ENCODE measurements at places on chromosomes 6 and 20.

DNA sequence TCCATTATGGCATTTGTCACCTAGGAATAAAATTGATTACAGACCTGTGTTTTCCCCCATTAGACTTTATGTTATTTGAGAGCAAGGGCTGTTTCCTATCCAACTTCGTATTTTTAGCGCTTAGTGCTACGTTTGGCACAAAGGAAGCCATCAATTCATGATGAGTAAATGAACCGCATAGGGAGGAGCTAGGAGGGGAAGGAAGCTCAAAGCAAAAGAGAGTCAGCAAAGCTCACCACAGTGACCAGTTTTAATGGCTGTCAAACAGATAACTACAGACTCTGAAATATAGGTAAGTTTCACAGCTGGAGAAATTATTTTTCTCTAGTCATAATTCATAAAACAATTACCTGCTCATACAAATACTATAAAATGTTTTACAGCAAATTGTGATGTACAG lies 6.9 kb upstream of the SAMD3 start:
- no peak for DNase-seq

GRCh38 chr20:16353417-16353781 lies 219.8 kb downstream of the KIF16B start:
- no peak for DNase-seq

DNA sequence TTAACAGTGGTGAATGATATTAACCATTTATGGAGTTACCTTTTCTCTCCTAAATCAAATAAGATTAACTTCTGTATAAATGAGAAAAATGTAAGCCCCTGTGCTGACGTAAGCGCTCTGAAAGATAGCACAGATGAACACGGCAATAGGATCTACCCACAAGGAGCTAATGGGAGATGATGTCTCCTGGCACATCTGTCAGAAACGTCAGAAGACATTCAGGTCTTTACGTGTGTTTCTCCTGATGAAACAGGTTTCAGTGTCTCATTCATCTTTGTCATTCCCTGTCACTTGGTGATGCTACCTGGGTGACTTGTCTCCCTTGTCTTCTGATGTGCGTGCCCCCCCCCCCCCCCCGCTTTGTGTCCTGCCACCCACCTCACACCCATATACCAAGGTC lies 189.7 kb downstream of the DTNBP1 start:
- DNase-seq, result no peak

DNA sequence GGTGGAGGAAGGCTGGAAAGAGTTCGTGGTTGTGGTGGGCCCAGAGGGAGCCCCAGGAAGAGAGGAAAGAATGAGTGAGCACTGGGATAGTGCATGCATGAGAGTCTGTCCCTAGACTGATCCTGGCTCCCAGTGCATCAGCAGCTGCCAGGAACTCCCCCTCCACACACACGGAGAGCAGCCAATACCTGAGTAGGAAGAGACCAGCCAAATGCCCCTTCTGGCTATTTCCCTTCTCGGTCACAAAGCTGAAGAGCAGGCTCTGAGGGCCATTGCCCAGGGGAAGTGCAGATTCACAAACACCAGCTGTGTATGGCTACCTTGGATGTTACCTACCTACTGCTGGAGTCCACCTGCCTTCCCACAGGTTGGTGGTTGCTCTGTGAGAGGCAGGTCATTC lies 45.1 kb downstream of the GABRR2 start:
- no peak for DNase-seq

DNA sequence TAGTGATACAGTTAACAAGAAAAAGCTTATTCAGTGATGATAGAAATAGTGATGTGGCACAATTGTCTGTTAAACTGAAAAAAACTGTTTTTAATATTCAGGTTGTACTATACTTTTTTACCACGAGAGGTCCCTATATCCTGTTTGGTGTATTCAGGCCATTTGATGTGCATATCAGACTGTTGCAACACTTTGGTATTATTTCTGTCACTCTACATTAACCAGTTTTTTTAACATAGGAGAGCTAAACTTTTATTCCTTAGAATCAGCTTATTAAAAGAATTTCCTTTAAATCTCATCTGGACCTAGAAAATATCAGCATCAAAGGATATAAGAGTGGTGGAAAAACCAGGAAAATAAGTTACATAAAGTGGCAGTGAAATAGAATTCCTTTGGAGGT lies 36.8 kb downstream of the TSPYL4 start:
- peak; percentile 81 for DNase-seq

- no peak for DNase-seq
Measured at GRCh38 chr6:32517654-32518445, 12.2 kb downstream of the HLA-DRB5 start.

DNA sequence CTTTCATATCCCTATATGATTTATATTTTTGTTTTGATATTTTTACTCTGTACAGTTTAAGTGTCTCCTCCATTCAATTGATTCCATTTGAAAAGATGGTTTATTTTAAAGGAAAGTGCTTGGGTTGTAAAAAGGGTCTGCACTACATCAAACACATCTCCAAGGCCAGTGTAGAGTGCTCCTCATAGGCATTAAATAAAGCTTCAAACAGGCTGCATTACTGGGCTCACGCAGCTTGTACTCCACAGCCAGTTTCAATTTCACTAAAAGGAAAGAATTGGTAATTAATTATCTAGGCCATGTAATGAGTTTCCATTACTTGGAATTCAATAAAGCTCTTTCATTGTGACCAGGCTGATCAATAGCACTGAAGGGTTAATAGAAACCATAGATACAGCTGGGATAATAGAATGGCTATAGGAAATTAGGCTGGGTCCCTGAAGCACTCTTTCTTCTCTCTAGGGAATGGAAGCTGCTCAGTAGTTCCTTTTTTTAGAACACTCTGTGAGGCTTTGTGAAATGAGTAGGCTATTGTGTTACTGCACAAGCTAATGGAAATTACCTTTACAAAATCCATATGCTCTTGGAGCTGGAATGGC lies 442.2 kb downstream of the RNF144B start:
- DNase-seq, result no peak

- peak; percentile 65 for DNase-seq
Measured at GRCh38 chr6:43798688-43799444, 28.9 kb downstream of the VEGFA start.

GRCh38 chr6:53313784-53314400 lies 34.9 kb downstream of the ELOVL5 start:
- peak; percentile 91 for DNase-seq

GRCh38 chr20:4649941-4650681 lies 71.6 kb upstream of the PRND start:
- DNase-seq, result no peak

DNA sequence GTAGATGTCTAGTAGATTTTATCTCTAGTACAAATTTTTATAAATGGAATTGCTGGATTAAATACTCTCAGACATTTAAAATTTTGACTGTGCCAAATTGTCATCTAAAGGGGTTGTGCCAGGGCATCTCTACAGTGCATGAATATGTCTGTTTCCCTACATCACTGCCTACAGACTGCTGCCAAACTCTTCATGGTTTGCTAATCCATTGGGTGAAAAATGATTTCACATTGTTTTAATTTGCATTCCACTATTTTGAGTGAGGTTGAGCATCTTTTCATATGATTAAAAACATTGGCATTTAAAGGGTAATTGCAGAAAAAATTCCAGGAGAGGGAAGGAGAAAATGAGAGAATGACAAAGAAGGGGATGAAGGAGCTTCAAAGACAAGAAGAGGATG lies 267.7 kb upstream of the RNF24 start:
- DNase-seq, result no peak

- DNase-seq, result peak; percentile 20
Measured at GRCh38 chr6:160933256-160933655, 58.3 kb upstream of the MAP3K4 start.

- no peak for DNase-seq
Measured at GRCh38 chr20:37914672-37915433, 11.9 kb downstream of the VSTM2L start.

DNA sequence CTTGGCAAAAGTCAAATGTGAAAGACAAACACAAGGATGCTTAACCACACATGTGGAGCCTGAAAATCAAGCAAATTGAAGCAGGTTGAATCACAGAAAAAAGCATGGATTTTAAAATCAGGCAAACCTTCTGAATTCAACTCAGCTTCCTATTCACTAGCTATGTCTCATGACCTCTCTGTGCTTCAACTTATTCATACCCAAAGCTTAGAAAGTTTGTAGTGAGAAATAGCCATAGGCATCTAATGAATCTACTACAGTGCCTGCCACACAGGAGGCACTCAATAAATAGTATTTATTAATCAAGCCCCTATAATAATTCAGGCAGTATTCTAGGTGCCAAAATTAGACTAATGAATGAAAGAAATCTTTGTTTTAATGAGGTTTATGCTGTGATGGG lies 112.2 kb upstream of the TNFAIP3 start:
- no peak for DNase-seq

GRCh38 chr6:16633961-16634360 lies 127.3 kb downstream of the ATXN1 start:
- DNase-seq, result no peak

GRCh38 chr6:75024828-75025227 lies 181.0 kb downstream of the COL12A1 start:
- no peak for DNase-seq

DNA sequence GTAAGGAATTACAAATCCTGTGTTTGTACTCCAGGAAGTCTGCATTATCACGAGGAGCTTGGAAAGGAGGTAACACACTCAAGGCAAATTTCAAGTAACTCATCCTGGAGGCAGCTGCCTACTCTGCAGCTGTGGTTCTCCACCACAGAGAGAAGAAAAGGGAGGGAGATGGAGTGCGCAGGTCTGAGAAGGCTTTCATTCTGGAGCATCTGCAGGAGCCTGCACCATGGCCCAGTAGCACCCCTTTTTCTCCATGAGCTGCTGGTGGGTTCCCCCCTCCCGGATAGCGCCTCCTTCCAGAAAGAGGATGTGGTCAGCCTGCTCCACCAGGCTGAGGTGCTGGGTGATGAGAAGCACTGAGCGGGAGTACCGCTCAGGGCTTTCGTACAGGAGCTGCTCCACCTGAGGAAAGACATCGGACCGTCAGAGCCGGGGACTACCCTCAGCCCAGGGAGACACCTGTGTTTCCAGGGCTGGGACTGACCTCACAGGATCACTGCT lies 1.6 kb upstream of the PSMB8 start:
- DNase-seq, result peak; percentile 42

GRCh38 chr6:15386756-15387112 lies 140.9 kb downstream of the JARID2 start:
- no peak for DNase-seq

DNA sequence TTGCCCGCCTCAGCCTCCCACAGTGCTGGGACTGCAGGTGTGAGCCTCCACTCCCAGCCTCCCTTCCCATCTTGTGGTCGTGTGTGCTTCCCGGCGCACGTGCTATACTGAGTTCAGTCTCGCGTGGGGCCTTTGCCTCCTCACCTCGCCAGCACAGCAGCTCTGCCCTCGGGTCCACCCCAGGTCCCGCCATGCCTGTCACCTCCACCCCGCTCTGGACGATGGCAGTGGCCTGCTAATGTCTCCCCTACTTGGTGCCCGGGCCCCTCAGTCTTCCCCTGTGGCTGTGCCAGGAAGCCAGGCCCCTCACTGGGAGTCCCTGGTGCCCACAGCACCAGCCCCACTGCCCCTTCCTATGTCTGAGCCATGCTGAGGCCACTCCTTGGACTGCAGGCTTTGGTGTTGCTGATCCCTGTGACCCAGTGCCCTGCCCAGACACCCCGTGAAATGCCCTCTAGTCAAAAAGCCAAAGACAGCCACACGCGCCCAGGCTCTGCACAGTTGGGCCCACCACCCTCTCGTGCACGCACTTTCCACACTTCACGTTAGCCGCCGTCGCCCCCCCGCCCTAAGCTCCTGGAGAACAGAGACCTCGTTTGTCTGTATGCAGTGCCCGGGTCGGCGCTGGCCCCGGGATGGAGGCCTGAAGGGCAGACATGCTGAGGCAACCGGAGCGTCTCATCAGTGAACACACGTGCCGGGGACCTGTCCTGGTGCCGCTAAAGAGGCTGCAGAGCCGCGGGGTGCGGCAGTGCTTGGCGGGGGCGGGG lies 14.3 kb downstream of the HRH3 start:
- no peak for DNase-seq

GRCh38 chr20:24011282-24011681 lies 22.7 kb upstream of the GGTLC1 start:
- no peak for DNase-seq

DNA sequence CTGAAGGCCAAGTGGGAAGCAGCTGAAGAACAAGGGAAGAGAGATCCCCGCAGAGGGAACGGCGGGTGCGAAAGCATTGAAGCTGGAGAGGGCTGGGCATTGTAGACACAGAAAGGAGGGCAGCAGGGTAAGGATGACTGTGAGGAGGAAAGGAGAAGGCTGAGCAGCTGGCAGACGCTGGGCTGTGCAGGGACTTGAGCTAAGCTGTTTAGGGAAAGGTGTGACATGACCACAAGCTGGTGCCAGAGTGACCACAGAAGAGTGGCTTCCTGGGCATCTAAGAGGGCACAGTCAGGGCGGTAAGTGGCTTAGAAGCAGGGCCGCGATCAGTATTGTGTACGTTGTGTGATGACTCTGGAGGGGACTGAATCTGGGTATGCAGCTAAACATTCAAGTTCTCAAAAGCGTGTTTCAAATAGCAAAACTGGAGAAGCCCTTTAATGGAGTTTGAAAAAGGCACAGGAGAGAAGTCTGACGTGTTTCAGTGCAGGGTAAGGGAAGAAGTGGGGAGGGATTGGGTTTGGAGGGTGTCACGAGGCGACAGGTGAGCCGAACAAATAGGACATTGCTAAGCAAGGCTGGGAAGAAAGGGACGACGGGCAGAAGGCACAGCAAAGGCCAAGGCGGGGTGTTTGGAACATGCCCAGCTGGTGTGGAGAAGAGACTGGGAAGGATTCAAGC lies 46.1 kb upstream of the ARFGEF2 start:
- DNase-seq, result no peak

GRCh38 chr6:82371799-82372546 lies 8.4 kb downstream of the TPBG start:
- DNase-seq, result no peak

DNA sequence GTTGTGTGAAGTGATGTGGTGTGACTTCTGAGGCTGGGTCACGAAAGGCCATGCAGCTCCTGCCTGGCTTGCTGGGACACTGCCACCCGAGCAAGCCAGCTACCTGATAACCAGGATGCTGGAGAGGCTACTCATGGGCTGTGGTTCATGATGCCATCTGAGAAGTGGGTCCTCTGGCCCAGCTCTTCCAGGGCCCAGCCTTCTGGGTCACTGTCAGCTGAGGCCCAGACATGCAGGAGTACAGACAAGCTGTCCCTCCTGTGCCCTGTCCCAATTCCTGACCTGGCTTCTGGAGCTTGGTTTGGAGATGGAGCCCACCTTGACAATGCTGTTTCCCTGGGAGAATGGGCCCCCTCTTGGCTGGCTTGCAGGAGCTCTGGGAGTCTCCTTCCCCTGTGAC lies 87.0 kb downstream of the DHX35 start:
- peak; percentile 7 for DNase-seq

DNA sequence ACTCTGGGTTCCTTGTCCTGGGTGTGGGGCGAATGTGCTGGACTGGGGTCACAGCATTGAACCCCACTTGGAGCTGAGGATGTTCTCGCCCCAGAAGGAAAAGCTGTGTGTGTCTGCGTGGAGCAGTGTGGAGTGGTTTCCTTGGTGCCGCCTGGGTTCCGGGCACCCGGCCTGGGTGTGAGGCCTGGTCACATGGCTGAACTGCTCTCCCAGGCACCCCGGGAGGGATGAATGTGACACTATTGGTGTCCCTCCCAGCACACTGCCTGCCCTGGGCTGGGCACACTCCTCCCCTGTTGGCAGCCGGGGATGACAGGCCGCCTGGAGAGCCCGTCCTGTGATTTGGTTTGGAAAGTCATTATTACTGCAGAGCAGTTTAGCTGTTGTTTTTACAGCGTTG lies 12.3 kb downstream of the MYT1 start:
- DNase-seq, result no peak
